Glomerular endothelial cell (primary cell): ENCODE measurements at places on chromosomes 2 and 18. TPM values are rescaled to one million over a fixed set of nuclear protein-coding genes. Genes with fewer than 3 reads are reported as not detected.

Gene DNAH6
- 0.05 TPM in 1 of 2 replicates, not detected in the other for total RNA-seq

Gene LIMS4
- 55.2 and 102 TPM in 2 replicates for total RNA-seq

Gene TTN
- total RNA-seq = 0.41 and 0.53 TPM in 2 replicates

Gene G6PC2
- total RNA-seq = not detected in 2 replicates

Gene GKN1
- total RNA-seq = not detected in 2 replicates

Gene PPP1R1C
- 0.93 and 1.4 TPM in 2 replicates for total RNA-seq

Gene NT5C1B
- not detected in 2 replicates for total RNA-seq

Gene RAB27B
- total RNA-seq = 0.15 and 0.99 TPM in 2 replicates

Gene DUSP11
- total RNA-seq = 26.4 and 38.2 TPM in 2 replicates

Gene ANTXR1
- 43.1 and 46.6 TPM in 2 replicates for total RNA-seq

Gene CTAGE1
- not detected in 2 replicates for total RNA-seq

Gene NFU1
- total RNA-seq = 34.3 and 36.3 TPM in 2 replicates

Gene EIPR1
- 40.7 and 52.8 TPM in 2 replicates for total RNA-seq

Gene SATB2
- 2.6 and 5.0 TPM in 2 replicates for total RNA-seq

Gene ACMSD
- total RNA-seq = not detected in 2 replicates

Gene REG3A
- not detected in 2 replicates for total RNA-seq

Gene SPP2
- total RNA-seq = not detected in 2 replicates

Gene IL37
- total RNA-seq = not detected in 2 replicates

Gene ANKRD30BL
- not detected in 2 replicates for total RNA-seq

Gene UGT1A5
- total RNA-seq = not detected in 2 replicates

Gene SCYGR4
- total RNA-seq = not detected in 2 replicates

Gene AGPS
- 42.5 and 53.9 TPM in 2 replicates for total RNA-seq

Gene FBXO15
- total RNA-seq = 0.10 and 0.23 TPM in 2 replicates

Gene GPR45
- total RNA-seq = not detected in 2 replicates

Gene ITPRIPL1
- total RNA-seq = 2.0 and 3.0 TPM in 2 replicates

Gene CNGA3
- total RNA-seq = not detected in 2 replicates

Gene ALPI
- total RNA-seq = not detected in 2 replicates

Gene CRYGD
- total RNA-seq = not detected in 2 replicates

Gene RTP5
- total RNA-seq = not detected in 2 replicates

Gene ARHGEF33
- total RNA-seq = 0.18 and 0.19 TPM in 2 replicates

Gene ALK
- not detected in 2 replicates for total RNA-seq

Gene EMILIN1
- total RNA-seq = 3.5 and 7.3 TPM in 2 replicates

Gene MAP3K20
- total RNA-seq = 11.6 and 15.6 TPM in 2 replicates

Gene PROKR1
- not detected in 2 replicates for total RNA-seq

Gene HSBP1L1
- 5.6 and 9.4 TPM in 2 replicates for total RNA-seq

Gene REG3G
- not detected in 2 replicates for total RNA-seq

Gene GPAT2
- total RNA-seq = 4.2 and 5.7 TPM in 2 replicates

Gene CNDP1
- not detected in 2 replicates for total RNA-seq

Gene ITGA4
- 27.0 and 39.4 TPM in 2 replicates for total RNA-seq
